Activated T-helper 1 cell treated with anti-CD3 and anti-CD28 coated beads, Interleukin-12 subunit alpha, Interleukin-12 subunit beta, Interleukin-2, Interleukin-4 antibody, amounts not matched to agents 30 ng/mL and 10 ng/mL and 1 ng/mL, durations not matched to agents 14 hours and 24 hours and 36 hours (primary cell): ENCODE measurements at places on chromosomes 11 and 22. TPM values are rescaled to one million over a fixed set of nuclear protein-coding genes. Genes with fewer than 3 reads are reported as not detected.

- DNase-seq = no peak
These were observed 466.8 kb downstream of the SOX6 start for GRCh38 chr11:15889363-15890030.

DNA sequence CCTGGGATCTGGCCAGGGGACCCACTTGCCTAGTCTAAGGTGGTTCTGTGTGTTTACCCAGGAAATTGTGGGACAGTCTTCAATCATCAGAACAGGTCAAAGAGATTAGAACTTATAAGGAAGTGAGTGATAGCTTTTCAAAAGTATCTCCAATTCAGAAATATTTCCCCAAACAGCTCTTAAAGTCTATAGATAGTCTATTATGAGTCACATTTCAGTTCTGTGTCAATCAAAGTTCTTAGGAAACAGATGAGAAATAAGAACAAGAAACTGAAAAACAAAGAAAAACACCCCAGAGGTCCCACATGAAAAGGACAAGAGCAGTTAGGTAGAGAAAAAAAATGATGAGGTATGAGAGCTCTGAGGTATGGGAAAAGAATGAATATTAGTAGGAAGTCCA, 381.4 kb upstream of the MPPED2 start:
- DNase-seq = no peak

- DNase-seq = no peak
These were observed 27.9 kb downstream of the FAM83F start for GRCh38 chr22:40022536-40023240.

- DNase-seq = no peak
These were observed 86.5 kb downstream of the FAM76B start for GRCh38 chr11:95703049-95703448.

- DNase-seq = no peak
These were observed 80.0 kb upstream of the CLPB start for GRCh38 chr11:72514331-72514730.

- DNase-seq = no peak
These were observed 12.9 kb downstream of the CD59 start for GRCh38 chr11:33723238-33723881.

- no peak for DNase-seq
These were observed 664 bp upstream of the LAMTOR1 start for GRCh38 chr11:72103754-72104167.

DNA sequence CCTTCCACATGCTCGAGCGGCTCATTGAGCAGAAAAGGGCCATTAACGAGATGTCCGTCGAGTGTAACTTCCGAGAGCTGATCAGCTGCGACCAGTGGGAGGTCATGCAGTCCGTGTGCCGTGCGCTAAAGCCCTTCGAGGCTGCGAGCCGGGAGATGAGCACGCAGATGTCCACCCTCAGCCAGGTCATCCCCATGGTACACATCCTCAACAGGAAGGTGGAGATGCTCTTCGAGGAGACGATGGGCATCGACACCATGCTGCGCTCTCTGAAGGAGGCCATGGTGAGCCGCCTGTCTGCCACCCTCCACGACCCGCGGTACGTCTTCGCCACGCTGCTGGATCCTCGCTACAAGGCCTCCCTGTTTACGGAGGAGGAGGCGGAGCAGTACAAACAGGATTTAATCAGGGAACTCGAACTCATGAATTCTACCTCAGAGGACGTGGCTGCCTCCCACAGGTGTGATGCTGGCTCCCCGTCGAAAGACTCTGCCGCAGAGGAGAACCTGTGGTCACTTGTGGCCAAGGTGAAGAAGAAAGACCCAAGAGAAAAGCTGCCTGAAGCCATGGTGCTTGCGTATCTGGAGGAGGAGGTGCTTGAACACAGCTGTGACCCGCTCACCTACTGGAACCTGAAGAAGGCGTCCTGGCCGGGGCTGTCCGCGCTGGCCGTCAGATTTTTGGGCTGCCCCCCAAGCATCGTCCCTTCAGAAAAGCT, 31.7 kb downstream of the ALG12 start:
- no peak for DNase-seq

DNA sequence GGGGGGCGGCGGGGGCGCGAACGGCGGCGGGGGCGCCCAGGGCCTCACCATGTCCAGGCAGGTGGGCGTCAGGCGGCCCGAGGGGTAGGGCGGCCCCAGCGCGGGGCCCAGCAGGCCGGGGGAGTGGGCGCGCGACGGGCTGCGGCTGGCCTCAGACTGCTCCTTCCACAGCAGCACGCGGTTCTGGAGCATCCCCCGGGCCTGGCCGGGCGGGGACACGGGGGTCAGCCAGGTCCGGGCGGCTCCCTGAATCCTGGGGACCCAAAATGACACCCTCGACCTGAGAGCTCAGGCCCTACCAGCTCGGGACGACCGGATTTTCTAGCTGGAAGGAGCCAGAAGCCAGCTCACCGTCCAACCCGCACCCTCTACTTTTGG, 5.5 kb upstream of the SLC16A8 start:
- no peak for DNase-seq

- no peak for DNase-seq
These were observed 33.7 kb downstream of the PPFIA1 start for GRCh38 chr11:70304208-70304603.

GRCh38 chr11:109320595-109320994, 101.4 kb upstream of the C11orf87 start:
- DNase-seq = no peak

- DNase-seq = no peak
These were observed 20.1 kb downstream of the TMPRSS6 start for GRCh38 chr22:37089434-37089833.

GRCh38 chr11:10139143-10139542, 154.9 kb downstream of the SBF2 start:
- DNase-seq = no peak

- DNase-seq = no peak
These were observed 95.1 kb downstream of the PARVA start for GRCh38 chr11:12472401-12473005.

- DNase-seq = no peak
These were observed 67.7 kb upstream of the PICALM start for GRCh38 chr11:86136538-86136937.

DNA sequence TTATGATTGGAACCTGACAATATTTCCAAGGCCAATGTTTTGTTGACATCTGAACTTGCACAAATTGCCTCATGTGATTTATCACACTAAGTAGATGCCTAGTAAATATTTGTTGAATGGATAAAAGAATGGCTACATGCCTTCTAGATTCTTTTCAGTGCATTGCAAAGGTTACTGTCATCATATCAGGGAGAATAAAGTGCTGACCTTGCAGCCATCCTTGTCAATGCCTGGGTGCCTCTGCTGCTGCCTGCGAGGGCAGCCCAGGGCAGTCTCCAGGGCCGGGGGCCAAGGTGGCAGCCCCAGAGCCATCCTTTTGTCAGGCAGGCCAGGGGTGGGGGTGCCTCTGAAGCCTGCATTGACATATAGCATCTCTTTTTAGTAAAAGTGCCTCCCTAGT, 325.6 kb upstream of the MTNR1B start:
- DNase-seq = no peak

DNA sequence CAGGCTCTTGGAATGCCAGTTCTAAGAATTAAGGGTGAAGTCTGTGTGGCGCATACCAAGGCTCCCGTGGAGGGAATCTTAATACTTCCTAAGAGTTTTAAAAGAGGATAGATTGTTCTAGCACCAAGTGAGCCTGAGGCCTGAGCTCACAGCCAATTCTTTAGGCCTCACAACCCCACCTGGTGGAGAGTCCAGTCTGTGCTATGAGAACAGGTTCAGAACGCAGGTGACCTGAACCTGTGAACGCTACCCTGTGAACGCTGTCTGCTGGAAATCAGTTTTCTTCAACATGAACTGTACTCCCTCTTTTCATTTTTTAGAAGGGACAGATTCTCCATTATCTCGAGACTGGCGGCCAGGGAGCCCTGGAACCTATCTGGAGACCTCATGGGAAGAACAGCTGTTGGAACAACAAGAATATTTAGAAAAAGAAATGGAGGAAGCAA, 43.2 kb upstream of the DLAT start:
- DNase-seq = peak; percentile 34

- DNase-seq = no peak
These were observed at the start of gene CRYBB1 for GRCh38 chr22:26617271-26618199. TSS of gene CRYBB1 (minus strand) at chr22:26618027. CDS start at chr22:26616319, 1,708 bp downstream.

DNA sequence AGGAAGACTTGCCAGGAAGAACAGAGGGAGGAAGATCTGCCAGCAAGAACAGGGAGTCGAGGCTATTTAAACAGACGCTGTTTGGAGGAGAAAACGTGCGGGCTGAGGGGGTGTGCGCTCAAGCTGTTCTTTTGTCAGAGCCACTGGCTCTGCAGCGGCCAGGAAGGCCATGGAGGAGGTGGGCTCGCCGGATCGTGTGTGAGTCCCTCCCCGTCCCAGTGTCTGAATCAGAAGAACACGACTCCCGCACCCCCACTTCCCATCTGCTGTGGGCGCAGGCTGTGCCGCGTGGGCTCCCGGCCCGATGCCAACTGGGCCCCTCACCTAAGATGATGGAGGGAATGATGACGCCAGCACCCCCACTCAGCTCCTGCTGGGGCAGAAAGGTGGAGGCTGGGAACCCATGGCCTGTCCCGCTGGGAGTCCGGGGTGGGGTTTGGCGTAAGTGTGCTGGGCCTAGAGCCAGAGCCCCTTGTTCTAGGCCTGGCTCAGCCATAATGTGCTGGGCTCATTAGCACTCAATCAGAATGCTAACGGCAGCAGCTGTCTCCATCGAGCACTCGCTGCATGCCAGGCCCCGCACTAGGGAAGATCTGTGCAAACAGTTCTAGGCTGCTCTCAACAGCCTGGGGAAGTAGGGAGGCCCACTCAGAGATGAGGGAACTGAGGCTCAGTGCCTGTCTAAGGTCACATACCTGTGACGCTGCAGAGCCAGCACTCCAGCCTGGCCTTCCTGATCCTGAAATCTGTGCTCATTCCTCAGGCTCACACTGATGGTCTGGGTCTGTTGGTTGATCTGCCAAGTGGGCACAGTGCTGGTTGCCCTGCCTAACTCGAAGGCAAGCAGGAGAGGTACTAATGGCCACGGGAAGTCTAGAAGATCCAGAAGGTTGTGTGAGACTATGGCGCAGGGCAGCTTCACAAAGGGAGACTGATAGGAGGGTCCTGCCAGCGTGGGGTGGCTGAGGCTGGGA, 11.5 kb downstream of the NPTXR start:
- no peak for DNase-seq

GRCh38 chr11:108313444-108313843, 90.6 kb downstream of the ATM start:
- no peak for DNase-seq

GRCh38 chr11:46888636-46889035, 29.7 kb downstream of the LRP4 start:
- DNase-seq = no peak

Gene OR11H1
- total RNA-seq = not detected in 2 replicates

Gene OR52E8
- total RNA-seq = not detected in 2 replicates

Gene TCF20
- total RNA-seq = 82.9 and 83.9 TPM in 2 replicates
